ENCODE measurements at places on chromosomes 6 and 20.

GRCh38 chr6:5968817-5969734 lies 37.6 kb downstream of the NRN1 start:
- DNase-seq: no peak

- DNase-seq: no peak
Observed at GRCh38 chr6:1190366-1190765, 121.5 kb upstream of the FOXQ1 start.

DNA sequence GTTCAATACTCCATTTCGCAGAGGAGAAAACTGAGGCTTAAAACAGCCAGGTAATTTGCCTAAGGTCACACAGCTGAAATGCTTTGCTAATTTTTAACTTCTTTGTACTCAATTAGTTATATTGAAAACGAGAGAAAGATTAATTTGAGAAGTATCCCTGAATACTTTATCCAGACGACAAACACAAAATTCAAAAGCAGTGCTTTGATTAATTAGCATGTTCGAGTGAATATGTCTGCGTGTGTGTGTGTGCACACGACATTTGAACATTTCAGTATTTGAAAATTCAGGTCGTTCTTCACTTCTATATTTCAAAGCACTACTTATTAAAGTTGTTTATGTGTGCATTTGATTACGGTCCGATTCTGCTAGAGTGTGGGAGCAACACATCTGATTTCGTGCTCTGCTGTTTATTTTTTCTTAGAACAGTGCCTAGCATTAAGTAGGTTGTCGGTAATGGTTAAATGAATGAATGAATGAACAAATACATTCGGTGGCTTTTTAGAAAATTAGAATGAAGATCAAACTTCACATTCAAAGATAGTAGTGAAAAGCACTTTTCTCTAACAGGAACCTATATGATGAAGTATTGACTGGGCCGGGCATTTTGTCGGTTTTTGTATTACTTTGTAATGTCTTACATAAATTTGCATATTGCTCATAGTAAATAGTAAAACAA lies 36.9 kb upstream of the SYNCRIP start:
- no peak for DNase-seq

DNA sequence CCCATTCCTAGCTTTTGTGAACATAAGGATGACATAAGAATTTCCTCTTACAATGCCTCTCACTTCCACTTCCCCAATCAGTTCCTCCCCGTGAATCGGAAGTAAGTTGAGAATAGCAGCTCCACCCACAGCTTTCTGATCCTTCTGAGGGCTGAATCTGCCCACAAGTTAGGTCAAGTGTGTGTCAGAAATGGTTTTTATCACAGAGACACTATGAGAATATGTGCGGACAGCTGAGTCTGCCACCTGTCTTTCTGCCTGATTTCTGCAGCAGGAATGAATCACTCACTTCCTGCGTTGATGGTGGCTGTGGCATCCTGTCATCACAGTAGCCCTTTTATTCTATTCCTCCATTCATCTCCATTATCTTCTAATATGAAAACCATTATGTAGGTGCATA lies 70.2 kb downstream of the RIN2 start:
- DNase-seq: no peak

All from activated CD4-positive, alpha-beta T cell treated with anti-CD3 and anti-CD28 coated beads for 1 hour (primary cell).